ENCODE measurements at places on chromosomes 11 and 22. TPM values are rescaled to one million over a fixed set of nuclear protein-coding genes. Genes with fewer than 3 reads are reported as not detected.

Gene CAT
- 13.5 TPM for total RNA-seq

- no peak for DNase-seq
These were observed 8.9 kb upstream of the LDLRAD3 start for GRCh38 chr11:35934981-35935380.

- DNase-seq, result no peak
These were observed 2.0 kb downstream of the PHLDA2 start for GRCh38 chr11:2927121-2927800.

- DNase-seq, result no peak
These were observed 181.9 kb upstream of the BDNF start for GRCh38 chr11:27882066-27882697.

- DNase-seq, result no peak
These were observed 8.3 kb downstream of the UEVLD start for GRCh38 chr11:18580113-18580766.

DNA sequence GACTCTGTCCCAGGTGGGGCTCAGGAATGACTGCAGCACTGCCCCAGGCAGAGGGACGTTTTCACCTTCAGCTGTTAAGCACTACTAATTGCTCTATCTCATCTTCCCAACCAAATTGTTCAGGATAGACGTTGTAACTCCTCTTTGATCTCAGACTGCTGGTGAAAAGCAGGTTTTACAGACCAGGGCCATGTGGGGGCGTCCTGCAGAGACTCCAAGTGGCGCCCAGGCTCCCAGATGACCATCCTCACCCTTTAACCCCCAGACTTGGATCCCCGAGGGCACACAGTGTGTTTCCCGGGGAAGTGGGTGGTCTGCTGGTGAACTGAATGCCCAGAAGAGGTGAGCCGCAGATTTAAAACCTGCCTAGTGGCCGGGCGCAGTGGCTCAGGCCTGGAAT lies 23.9 kb downstream of the FADD start:
- no peak for DNase-seq

GRCh38 chr11:59582006-59582405 lies 33.6 kb downstream of the OSBP start:
- no peak for DNase-seq

Measured in activated T-cell treated with anti-CD3 and anti-CD28 coated beads, Interleukin-2, amount 50 U/mL, for 4 hours (primary cell).